Lung (tissue), 17 donors: ENCODE measurements at places on chromosomes 4 and X. TPM values are rescaled to one million over a fixed set of nuclear protein-coding genes. Genes with fewer than 3 reads are reported as not detected.

Gene ANXA3
- 244 TPM for total RNA-seq

Gene VSIG4
- 13.7 TPM for total RNA-seq

Gene SLC4A4
- 78.6 TPM for total RNA-seq

Gene HTATSF1
- 23.7 TPM for total RNA-seq

Gene TLR1
- total RNA-seq, result 24.1 TPM

Gene RPA4
- 9.8 TPM for total RNA-seq

Gene RBM46
- not detected for total RNA-seq

Gene MTNR1A
- total RNA-seq, result 0.51 TPM

Gene POLA1
- total RNA-seq, result 18.7 TPM

Gene AFAP1
- total RNA-seq, result 17.4 TPM

Gene ADGRG2
- total RNA-seq, result 1.3 TPM

Gene AFF2
- 13.0 TPM for total RNA-seq

Gene MAGEC3
- total RNA-seq, result not detected

Gene SYTL5
- 0.83 TPM for total RNA-seq

Gene GYG2
- total RNA-seq, result 5.4 TPM

Gene MAGEB16
- total RNA-seq, result not detected

Gene ZDHHC15
- 1.8 TPM for total RNA-seq

Gene CXorf38
- 17.8 TPM for total RNA-seq

Gene MMGT1
- 24.3 TPM for total RNA-seq

Gene GNL3L
- total RNA-seq, result 42.9 TPM

Gene TMEM271
- total RNA-seq, result not detected

Gene IL2RG
- 25.8 TPM for total RNA-seq

Gene SPATA4
- 3.0 TPM for total RNA-seq

Gene TMEM131L
- 40.6 TPM for total RNA-seq

Gene PRDX4
- total RNA-seq, result 52.4 TPM

Gene SMIM43
- 18.2 TPM for total RNA-seq

Gene GYPE
- 1.6 TPM for total RNA-seq
